ENCODE measurements at places on chromosomes 7 and 10.

GRCh38 chr10:46550076-46550790 is 6.2 kb downstream of the GPRIN2 start:
- no peak for DNase-seq
- H3K27ac ChIP-seq: no peak overlapping the region
- no peaks in the 10 kb centered on the region for H3K36me3 ChIP-seq
- no peak overlapping the region for H3K4me3 ChIP-seq

GRCh38 chr7:120949998-120950538 is 509 bp upstream of the ING3 start:
- DNase-seq: no peak
- peaks cover 3% of the 10 kb centered on the region for H3K4me1 ChIP-seq
- H3K27me3 ChIP-seq: no peaks in the 10 kb centered on the region
- H3K36me3 ChIP-seq: no peaks in the 10 kb centered on the region
- H3K27ac ChIP-seq: no peak overlapping the region

GRCh38 chr10:31242902-31243301 is 76.1 kb upstream of the ZEB1 start:
- H3K36me3 ChIP-seq: no peaks in the 10 kb centered on the region
- no peaks in the 10 kb centered on the region for H3K27me3 ChIP-seq
- H3K27ac ChIP-seq: no peak overlapping the region
- peaks cover 15% of the 10 kb centered on the region for H3K4me1 ChIP-seq
- no peak overlapping the region for H3K4me3 ChIP-seq

- H3K27me3 ChIP-seq: no peaks in the 10 kb centered on the region
- H3K4me3 ChIP-seq: no peak overlapping the region
- H3K36me3 ChIP-seq: no peaks in the 10 kb centered on the region
- H3K27ac ChIP-seq: no peak overlapping the region
Measured at GRCh38 chr10:128147669-128148068, 21.4 kb upstream of the MKI67 start.

- DNase-seq: no peak
- peaks cover 3% of the 10 kb centered on the region for H3K36me3 ChIP-seq
- no peak overlapping the region for H3K27ac ChIP-seq
- H3K4me1 ChIP-seq: no peaks in the 10 kb centered on the region
- H3K27me3 ChIP-seq: no peaks in the 10 kb centered on the region
- H3K4me3 ChIP-seq: no peak overlapping the region
Measured at GRCh38 chr7:2592375-2592865, 33.6 kb downstream of the IQCE start.

- H3K36me3 ChIP-seq: no peaks in the 10 kb centered on the region
- H3K27ac ChIP-seq: no peak overlapping the region
- H3K27me3 ChIP-seq: no peaks in the 10 kb centered on the region
Measured at GRCh38 chr10:97338041-97338440, 3.5 kb upstream of the FRAT2 start.

DNA sequence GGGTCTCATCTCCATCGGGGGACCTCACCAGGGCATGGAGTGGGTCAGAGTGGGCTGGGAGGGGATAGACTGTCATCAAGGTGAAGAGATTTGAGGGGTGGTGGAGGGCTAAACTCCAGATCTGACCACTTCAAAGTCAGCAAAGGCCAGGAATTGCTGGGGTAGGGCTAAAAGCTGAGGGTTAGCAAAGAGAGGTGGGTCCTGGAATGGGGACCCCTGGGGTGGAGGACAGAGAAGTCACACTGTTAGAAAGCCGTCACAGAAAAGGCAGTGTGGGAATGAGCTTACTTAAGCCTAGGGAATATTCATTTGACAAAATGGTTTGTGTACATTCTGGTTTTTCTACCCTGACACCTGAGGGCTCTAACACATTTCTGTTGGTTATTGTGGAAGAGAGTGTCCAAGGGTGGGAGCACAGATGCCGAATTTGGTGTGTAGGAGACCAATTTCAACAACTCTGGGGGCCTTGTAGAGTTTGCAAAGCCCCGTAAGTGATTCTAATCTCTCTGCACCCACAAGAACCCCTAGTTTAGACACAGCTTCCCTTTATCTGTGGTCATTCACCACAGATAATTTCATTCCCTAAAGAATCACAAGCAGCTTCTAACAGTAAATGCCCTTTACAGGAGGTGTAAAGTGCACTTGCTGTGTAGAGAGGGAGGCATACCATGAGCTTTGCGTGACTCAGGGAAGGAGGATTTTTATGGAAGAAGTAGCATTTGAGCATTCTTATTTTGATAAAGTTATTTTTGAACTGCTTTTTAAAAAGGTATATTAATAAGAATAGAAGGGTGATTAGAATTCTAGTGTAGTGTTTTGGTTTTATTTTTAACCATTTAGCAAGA is 6.4 kb downstream of the FBH1 start:
- H3K4me3 ChIP-seq: no peak overlapping the region
- H3K36me3 ChIP-seq: peaks cover 14% of the 10 kb centered on the region
- no peaks in the 10 kb centered on the region for H3K27me3 ChIP-seq
- no peak overlapping the region for H3K27ac ChIP-seq
- no peak for DNase-seq
- no peaks in the 10 kb centered on the region for H3K4me1 ChIP-seq

DNA sequence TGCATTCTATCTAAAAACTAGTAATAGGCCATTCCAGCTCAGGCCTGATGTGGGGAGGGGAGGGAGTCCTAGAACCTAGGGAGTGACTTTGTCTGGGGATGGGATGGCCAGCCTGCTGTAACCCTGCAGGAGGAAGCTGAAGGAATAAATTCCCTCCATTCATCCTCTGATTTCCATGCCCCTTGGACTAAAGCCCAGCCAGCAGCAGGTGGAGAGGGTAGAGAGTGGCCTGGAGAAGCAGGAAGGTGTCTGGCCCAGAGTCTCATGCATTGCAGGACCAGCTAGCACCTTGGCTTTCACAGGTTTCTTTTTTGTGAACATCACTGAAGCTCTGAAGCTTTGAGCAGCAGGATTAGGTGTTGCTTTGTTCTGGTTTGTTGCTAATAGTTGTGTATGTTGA is 32.8 kb upstream of the CDH23 start:
- no peak overlapping the region for H3K4me3 ChIP-seq
- peaks cover 22% of the 10 kb centered on the region for H3K4me1 ChIP-seq
- peak overlapping the region; percentile 40 for H3K27ac ChIP-seq
- H3K36me3 ChIP-seq: no peaks in the 10 kb centered on the region

DNA sequence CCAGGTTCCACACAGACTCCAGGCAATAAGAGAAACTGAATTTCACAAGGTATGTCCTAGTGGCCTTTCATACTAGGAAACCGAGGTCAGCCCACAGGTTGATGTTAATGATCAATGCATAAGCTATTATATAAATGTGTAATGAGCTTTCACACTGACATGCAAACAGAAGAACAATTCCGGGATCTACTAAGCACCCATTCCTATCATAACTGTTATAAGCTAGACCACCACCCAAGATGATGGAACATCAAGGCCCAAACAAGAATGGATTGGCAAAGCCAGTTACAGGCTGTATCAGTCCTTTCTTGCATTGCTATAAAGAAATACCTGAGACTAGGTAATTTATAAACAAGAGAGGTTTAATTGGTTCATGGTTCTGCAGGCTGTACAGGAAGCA is 15.2 kb downstream of the SORBS1 start:
- H3K4me3 ChIP-seq: no peak overlapping the region
- no peak for DNase-seq
- H3K27ac ChIP-seq: no peak overlapping the region
- H3K36me3 ChIP-seq: no peaks in the 10 kb centered on the region
- H3K27me3 ChIP-seq: peaks cover 10% of the 10 kb centered on the region

DNA sequence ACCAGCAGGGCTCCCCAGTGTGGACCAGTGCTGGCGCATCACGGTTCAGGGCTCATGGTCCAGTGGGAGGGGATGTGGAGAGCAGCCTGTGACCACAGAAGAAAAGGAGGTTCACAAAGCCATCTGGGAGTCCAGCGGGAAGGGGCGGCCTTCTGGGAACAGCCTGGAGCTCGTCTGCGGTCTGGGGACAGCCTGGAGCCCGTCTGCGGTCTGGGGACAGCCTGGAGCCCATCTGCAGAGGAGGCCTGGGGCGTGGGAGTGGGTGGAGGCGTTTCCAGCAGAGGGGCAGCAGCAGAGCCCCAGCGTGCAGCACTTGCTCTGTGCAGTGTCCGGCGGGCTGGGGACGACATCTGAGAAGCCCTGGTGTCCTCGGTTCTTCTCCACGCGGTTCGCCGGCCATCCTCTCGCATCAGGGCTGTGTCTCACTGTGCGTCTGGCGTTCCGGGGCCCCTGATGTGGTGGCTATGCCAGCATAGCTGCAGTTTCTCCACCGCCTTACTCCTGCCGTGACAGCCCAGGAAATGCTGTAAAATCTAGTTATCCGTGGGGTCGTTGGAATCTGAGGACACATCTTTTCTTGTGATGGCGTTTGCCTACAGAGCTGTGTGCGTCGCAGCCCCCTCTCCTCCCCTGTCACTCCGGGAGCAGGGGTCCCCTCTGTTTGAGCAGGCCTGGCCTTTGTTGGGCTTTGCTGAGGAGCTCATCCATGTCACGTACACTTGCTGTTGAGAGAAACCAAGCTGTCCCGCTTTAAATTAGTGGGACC is 104.6 kb downstream of the INPP5A start:
- H3K4me1 ChIP-seq: no peaks in the 10 kb centered on the region
- H3K27me3 ChIP-seq: no peaks in the 10 kb centered on the region
- no peak overlapping the region for H3K27ac ChIP-seq
- no peaks in the 10 kb centered on the region for H3K36me3 ChIP-seq

DNA sequence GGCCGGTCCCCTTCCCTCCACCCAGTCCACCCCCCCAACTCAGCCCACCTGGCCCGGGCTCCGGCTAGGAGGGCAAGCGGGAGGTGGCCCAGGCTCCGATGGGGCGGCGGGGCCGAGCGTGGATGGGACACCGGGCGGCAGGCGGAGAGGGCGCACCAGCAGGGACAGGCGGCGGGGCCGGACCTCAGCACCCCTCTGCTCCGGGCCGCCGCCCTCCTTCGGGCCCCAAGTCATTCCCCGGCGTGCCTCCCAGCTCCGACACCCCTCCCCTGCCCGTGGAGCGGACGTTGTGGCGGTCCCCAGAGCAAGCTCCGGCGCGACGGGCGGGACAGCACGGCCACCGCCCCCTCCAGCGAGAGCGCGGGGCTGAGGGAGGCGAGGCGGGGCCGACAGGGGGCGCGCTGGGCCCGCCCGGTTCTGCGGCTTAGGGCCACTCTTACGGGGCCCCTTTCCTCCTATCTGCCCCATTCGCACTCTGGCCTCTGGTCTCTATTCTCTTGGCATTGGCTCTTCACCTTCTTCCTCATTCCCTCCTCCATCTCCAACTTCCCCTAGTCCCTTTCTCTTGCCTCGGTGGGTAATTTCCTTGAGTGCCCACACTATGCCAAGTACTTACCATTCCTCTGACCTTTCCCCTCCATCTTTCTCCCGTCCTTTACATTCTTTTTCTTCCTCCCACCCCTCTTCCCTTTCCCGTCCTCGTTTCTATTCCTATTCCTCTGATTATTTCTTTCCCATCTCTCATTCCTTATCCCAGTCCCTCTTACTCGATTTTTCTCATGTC is 701 bp upstream of the GBX1 start:
- H3K27ac ChIP-seq: peak overlapping the region; percentile 19
- peak overlapping the region; percentile 49 for H3K4me3 ChIP-seq
- no peaks in the 10 kb centered on the region for H3K27me3 ChIP-seq
- no peak for DNase-seq
- no peaks in the 10 kb centered on the region for H3K4me1 ChIP-seq

DNA sequence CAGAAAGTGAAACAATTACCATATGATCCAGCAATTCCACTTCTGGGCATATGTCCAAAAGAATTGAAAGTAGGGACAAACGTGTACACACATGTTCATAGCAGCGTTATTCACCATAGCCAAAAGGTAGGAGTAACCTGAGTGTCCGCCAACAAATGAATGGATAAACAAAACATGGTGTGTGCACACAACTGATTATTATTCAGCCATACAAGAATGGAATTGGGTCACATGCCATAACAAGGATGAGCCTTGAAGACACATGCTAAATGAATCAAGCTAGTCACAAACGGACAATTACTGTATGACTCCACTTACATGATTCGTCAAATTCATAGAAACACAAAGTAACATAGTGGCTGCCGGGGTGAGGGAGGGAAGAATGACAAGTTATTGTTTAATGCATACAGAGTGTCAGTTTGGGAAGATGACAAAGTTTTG is 4.1 kb upstream of the OIT3 start:
- H3K4me1 ChIP-seq: no peaks in the 10 kb centered on the region
- 0 out of 2 replicates have a peak, but pooled peaks cover 2% of the 10 kb centered on the region for H3K36me3 ChIP-seq
- DNase-seq: no peak
- H3K27me3 ChIP-seq: no peaks in the 10 kb centered on the region
- H3K4me3 ChIP-seq: no peak overlapping the region
- H3K27ac ChIP-seq: no peak overlapping the region

GRCh38 chr7:139321071-139321745 is 19.9 kb upstream of the FMC1 start:
- no peaks in the 10 kb centered on the region for H3K27me3 ChIP-seq
- H3K4me3 ChIP-seq: no peak overlapping the region
- no peak for DNase-seq
- no peaks in the 10 kb centered on the region for H3K4me1 ChIP-seq

GRCh38 chr10:86391236-86391840 is 24.7 kb upstream of the GRID1 start:
- H3K27ac ChIP-seq: no peak overlapping the region
- no peak overlapping the region for H3K4me3 ChIP-seq
- no peaks in the 10 kb centered on the region for H3K36me3 ChIP-seq
- no peaks in the 10 kb centered on the region for H3K4me1 ChIP-seq

- H3K4me3 ChIP-seq: no peak overlapping the region
- H3K4me1 ChIP-seq: no peaks in the 10 kb centered on the region
- H3K36me3 ChIP-seq: peaks cover 20% of the 10 kb centered on the region
- H3K27me3 ChIP-seq: no peaks in the 10 kb centered on the region
- DNase-seq: no peak
- no peak overlapping the region for H3K27ac ChIP-seq
Measured at GRCh38 chr7:964401-965231, 10.1 kb upstream of the ADAP1 start.

GRCh38 chr10:24716295-24716694 is 7.4 kb downstream of the ARHGAP21 start:
- H3K4me1 ChIP-seq: peaks cover 17% of the 10 kb centered on the region
- no peaks in the 10 kb centered on the region for H3K36me3 ChIP-seq
- no peaks in the 10 kb centered on the region for H3K27me3 ChIP-seq
- no peak overlapping the region for H3K27ac ChIP-seq

DNA sequence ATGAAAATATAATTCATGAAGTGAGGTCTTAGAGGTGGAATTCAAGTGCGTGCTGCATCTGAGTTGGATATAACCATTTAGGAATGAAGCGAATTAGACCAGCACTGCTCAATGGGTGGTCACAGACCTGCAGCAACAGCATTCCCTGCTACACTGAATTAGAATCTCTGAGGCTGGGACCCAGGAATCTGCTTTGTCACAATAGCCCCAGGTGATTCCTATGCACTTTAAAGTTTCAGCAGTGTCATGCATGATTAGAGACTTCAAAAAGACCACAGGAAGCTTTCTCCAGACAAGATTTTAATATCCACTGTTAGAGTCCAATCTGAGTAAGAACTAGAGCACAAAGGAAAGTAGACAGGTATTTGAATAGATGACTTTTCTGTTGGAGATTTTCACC is 352.8 kb upstream of the VSTM2A start:
- no peaks in the 10 kb centered on the region for H3K27me3 ChIP-seq
- H3K36me3 ChIP-seq: no peaks in the 10 kb centered on the region
- H3K4me3 ChIP-seq: no peak overlapping the region
